ENCODE measurements at places on chromosomes 16 and 17.

GRCh38 chr17:17745476-17746455 lies 64.5 kb downstream of the RAI1 start:
- no peak for DNase-seq

DNA sequence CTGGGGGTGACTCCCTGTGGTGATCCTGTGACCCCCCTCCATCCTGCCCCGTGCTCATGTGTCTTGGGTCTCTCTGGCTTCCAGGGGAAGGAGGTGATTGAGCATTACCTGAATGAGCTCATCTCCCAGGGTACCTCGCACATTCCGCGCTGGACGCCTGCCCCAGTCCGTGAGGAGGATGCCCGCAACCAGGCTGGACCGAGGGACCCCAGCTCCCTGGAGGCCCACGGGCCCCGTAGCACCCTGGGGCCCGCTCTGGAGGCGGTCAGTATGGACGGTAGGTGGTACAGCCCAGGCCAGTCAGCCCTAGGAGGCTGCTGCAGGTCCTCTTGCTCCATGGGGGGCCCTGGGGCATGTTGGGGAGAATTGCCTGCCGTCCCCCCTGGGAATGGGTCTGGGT lies 33.6 kb downstream of the SEC14L5 start:
- no peak for DNase-seq

DNA sequence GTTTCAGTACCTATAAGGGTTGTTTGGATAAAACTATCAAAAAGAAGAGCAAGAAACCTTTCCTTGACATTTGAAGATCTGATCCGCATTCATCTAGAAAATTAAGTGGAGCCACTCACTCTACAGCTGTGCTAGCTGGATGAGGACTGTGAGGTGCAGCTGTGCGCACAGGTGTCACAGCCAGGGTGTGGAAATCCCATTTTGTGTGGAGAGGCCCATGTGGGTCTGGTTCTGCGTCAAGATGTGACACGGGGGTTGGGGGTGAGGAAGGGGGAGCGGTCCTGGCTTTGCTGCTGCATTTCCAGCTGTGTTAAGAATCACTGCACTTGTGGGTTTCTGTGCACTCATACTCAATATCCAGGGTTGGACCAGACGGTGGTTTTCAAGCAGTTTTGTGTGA lies 70.7 kb downstream of the CLEC16A start:
- no peak for DNase-seq

DNA sequence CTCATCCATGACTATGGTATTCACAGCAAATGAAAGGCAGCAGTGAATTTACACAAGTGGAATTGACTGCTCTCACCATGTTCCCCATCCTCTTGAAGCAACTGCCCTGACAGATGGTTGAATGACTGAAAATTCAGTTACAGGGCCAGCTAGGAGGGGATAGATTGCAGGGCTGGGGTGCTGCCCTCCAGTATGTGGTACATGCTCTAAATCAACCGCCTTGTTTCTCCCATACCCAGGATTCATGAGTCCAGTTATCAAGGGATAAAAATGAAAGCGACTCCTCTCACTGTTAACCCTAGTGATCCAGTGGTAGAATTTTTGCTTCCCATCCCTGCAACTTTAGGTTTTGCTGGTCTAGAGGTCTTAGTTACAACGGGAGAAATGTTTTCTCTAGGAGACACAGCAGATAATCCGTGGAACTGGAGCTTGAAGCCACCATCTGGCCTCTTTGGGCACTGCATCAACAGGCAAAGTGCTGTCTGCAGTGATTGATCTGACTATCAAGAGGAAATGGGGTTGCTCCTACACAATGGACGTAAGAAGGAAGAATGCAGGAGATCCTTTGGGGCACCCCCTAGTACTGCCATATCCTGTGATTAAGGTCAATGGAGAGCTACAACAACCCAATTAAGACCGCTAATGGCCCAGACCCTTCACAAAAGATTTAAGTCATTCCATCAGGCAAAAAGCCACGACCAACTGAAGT lies 32.0 kb downstream of the SCPEP1 start:
- peak; percentile 49 for DNase-seq

DNA sequence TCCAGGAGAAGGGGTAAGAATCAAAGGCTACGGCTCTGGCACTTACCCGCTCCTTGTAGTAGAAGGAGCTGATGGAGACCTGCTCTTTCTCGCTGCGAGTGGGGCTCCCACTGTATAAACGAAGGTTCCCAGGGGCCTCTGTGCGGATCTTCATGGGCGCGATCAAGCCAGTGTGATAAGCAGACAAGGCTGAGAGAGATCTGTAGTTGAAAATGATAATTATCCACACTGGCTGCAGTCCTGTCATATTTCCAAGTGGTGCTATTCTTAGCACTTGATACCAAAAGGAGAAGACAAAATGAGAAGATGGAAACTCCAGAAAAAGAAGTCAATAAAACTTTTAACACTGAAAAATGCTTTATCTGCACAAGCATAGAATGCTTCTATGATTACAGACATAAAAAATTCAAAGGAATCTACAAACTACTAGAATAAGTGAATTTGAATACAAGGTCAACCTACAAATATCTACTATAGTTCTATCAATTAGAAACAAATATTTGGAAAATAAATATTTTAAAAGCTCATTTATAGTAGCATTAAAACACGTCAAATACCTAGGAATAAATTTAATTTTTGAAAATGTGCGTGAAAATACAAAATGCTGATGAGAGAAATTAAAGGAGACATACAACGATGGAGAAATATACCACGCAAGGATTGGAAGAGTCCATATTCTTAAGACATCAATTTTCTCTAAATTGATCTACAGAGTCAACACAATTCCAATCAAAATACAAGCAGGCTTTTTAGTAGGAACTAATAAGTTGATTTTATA lies 80.8 kb downstream of the WDR59 start:
- no peak for DNase-seq

DNA sequence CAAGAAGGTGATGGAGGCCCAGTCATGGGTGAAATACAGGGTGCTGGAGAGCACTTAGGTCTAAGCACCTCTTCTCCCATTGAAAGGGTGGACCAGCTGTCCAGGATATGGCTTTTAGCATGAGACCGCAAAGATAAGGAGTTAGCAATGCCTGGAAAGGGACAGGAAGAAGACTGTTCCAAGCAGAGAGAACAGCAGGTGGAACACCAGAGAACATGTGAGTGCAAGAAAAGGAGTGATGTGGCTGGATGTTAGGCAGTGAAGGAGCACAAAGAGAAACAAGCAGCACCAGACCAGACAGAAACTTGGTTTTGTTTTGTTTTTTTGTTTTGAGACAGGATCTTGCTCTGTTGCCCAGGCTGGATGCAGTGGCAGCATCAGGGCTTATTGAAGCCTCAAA lies 45.4 kb upstream of the CCL1 start:
- DNase-seq: no peak

- peak; percentile 92 for DNase-seq
Observed at GRCh38 chr17:74779948-74780400, 3.8 kb upstream of the NAT9 start.

DNA sequence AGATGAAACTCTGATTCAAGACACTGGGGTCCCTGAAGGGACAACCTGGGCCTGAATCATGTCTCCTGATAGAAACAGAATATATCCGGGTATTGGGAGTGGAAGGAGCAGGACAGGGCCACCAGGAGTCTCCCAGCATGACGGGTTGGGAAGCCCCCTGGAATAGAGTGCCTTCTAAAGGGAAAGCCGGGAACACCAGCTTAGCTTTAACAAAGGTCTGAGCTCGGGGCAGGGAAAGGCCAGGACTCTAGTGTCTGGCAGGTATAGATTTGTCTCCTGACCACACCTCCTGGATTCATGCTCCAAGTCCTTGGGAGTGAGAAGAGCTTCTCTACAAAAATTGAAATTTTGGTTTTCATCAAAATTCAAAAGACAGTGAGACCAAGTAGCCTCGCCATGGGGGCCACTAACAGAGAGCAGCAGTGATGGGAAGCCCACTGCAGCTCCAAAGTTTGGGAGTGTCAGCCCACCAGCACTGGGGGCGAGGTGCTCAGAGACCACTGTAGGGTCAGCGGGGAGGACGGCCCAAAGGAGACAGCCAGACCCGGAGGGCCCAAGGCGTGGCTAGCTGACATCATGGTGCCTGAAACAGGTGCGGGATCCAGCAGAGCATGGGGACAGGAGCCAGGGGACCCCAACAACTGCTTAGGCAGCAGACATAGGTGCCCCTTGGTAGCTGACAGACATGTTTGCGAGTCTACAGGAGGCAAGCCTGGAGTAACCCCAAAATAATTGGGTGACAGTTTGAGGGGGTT lies 81.0 kb downstream of the C16orf78 start:
- no peak for DNase-seq

DNA sequence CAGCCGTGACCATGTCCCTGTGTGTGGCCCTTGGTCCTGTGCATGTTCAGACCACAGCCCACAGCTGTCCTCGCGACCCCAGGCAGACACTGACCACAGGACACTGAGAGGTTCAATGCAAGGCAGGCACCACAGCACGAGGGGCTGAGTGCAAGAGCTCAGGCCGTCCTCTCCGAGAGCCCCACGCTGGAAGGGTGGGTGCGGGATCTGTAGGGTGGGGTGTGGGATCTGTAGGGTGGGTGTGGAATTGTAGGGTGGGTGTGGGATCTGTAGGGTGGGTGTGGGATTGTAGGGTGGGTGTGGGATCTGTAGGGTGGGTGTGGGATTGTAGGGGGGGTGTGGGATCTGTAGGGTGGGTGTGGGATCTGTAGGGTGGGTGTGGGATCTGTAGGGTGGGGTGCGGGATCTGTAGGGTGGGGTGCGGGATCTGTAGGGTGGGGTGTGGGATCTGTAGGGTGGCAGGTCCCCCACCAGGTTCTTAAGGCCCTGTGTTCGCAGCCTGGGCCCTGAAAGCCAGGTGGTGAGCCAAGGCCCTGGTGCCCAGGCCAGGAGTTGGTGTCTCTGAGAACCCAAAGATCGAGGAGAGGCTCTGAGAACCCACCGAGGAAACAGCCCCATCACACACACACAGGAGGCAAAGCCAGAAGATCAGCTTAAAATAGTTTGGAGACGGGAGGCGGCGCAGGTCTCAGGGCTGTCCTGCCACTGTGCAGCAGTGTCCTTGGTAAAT lies 48.2 kb downstream of the METRNL start:
- no peak for DNase-seq

GRCh38 chr16:69890892-69891282 lies 60.2 kb upstream of the CLEC18A start:
- DNase-seq: no peak

- peak; percentile 41 for DNase-seq
Observed at GRCh38 chr17:64262198-64262999, 661 bp downstream of the TEX2 start.

GRCh38 chr17:17840751-17841591 lies 4.2 kb upstream of the SREBF1 start:
- peak; percentile 34 for DNase-seq

- no peak for DNase-seq
Observed at GRCh38 chr16:82093666-82094300, 58.7 kb downstream of the HSD17B2 start.

GRCh38 chr16:88264641-88265285 lies 118.0 kb upstream of the ZNF469 start:
- no peak for DNase-seq

DNA sequence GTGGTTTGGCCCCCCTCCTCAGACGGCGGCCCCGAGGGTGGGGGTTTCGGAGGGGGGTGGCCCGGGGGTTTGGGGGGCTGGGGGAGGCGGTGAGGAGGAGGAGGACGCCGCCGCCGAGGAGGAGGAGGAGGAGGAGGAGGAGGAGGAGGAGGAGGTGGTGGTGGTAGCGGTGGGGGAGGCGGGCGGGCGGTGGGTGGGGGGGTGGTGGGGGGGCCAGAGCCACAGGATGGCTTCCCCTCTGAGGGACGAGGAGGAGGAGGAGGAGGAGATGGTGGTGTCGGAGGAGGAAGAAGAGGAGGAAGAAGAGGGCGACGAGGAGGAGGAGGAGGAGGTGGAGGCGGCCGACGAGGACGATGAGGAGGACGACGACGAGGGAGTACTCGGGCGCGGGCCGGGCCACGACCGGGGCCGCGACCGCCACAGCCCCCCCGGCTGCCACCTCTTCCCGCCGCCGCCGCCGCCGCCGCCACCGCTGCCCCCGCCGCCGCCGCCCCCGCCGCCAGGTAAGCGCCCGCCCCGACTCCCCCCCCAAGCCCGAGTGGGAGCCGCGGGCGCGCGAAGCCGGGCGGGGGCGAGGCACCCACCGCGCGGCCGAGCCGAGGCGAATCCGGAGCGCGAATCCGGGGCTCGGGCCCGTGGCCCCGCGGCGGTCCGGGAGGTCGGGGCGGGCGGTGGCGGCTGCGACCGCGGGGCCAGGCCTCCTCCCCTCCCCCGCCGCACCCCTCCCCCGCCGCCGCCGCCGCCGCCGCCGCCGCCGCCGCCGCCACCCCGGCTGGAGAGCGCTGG lies 3.8 kb upstream of the CHD3 start:
- no peak for DNase-seq

DNA sequence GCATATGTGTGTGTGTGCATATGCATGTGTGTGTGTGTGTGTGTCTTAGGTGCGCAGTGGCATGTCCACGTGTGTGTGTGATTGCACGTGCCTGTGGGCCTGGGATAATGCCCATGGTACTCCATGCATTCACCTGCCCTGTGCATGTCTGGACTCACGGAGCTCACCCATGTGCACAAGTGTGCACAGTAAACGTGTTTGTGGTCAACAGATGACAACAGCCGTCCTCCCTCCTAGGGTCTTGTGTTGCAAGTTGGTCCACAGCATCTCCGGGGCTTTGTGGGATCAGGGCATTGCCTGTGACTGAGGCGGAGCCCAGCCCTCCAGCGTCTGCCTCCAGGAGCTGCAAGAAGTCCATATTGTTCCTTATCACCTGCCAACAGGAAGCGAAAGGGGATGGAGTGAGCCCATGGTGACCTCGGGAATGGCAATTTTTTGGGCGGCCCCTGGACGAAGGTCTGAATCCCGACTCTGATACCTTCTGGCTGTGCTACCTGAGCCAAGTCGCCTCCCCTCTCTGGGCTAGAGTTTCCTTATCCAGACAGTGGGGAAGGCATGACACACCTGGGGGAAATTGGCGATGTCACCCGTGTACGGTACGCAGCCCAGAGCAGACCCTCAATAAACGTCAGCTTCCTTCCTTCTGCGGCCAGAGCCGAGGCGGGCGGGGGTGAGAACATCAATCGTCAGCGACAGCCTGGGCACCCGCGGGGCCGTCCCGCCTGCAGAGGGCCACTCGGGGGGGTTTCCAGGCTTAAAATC lies 47.6 kb downstream of the IL21R start:
- DNase-seq: peak; percentile 94

Data from hematopoietic multipotent progenitor cell (in vitro differentiated cells).